Naive thymus-derived CD4-positive, alpha-beta T cell (primary cell): ENCODE measurements at places on chromosomes 16 and 17.

GRCh38 chr17:12613566-12613965 is 52.1 kb upstream of the MYOCD start:
- H3K27me3 ChIP-seq = no peaks in the 10 kb centered on the region
- no peaks in the 10 kb centered on the region for H3K36me3 ChIP-seq
- no peak for DNase-seq
- no peaks in the 10 kb centered on the region for H3K4me1 ChIP-seq
- H3K4me3 ChIP-seq = no peak overlapping the region

- H3K27ac ChIP-seq = no peak overlapping the region
- no peak overlapping the region for H3K4me3 ChIP-seq
- no peaks in the 10 kb centered on the region for H3K36me3 ChIP-seq
- H3K27me3 ChIP-seq = no peaks in the 10 kb centered on the region
- DNase-seq = no peak
- H3K4me1 ChIP-seq = no peaks in the 10 kb centered on the region
These were observed 13.7 kb downstream of the CENPX start for GRCh38 chr17:82008941-82009405.

- DNase-seq = no peak
- H3K36me3 ChIP-seq = no peaks in the 10 kb centered on the region
- H3K4me3 ChIP-seq = no peak overlapping the region
- no peaks in the 10 kb centered on the region for H3K27me3 ChIP-seq
These were observed 13.3 kb downstream of the TVP23A start for GRCh38 chr16:10805334-10805733.

DNA sequence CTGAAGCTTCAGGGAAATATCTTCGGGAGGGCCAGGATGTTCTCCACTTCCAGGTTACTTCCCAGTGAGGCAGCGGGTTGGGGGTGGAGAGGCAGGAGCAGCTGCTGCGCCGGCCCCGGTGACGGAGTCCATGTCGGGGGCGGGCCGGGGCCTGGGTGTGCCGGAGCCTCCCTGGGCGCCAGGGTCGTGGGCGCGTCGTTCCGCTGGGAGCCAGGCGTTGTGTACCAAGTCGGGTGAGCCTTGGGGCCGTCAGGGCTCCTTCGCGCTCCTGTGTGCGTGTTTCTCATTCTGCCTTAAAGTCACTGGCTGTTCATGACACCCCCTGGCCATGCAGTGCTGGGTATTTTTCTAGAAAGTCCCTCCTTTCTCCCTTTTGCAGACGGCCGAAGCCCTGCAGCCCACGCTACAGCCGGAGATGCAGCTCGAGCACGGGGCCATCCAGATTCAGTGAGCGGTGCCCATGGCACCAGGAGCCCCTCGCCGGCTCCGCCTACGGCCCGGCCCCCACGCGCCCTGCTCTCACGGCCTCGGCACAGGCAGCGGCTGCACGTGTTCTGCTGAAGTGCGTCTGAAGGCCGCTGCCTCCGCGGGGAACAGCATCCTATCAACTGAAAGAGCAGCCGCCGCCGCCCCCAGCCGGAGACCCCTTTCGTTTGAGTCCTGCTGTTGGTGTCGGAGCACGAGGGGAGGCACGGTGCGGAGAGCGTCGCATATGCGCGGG is 125.1 kb downstream of the BANP start:
- H3K27me3 ChIP-seq = no peaks in the 10 kb centered on the region
- no peak overlapping the region for H3K4me3 ChIP-seq
- DNase-seq = no peak
- no peaks in the 10 kb centered on the region for H3K36me3 ChIP-seq
- no peaks in the 10 kb centered on the region for H3K4me1 ChIP-seq

- no peak overlapping the region for H3K4me3 ChIP-seq
- H3K36me3 ChIP-seq = peaks cover 12% of the 10 kb centered on the region
- H3K27me3 ChIP-seq = no peaks in the 10 kb centered on the region
- DNase-seq = no peak
These were observed 5.6 kb downstream of the MRM3 start for GRCh38 chr17:787641-788221.

GRCh38 chr17:51842763-51843162 is 315.8 kb downstream of the CA10 start:
- H3K27me3 ChIP-seq = no peaks in the 10 kb centered on the region
- H3K4me1 ChIP-seq = no peaks in the 10 kb centered on the region
- H3K36me3 ChIP-seq = no peaks in the 10 kb centered on the region
- no peak for DNase-seq

DNA sequence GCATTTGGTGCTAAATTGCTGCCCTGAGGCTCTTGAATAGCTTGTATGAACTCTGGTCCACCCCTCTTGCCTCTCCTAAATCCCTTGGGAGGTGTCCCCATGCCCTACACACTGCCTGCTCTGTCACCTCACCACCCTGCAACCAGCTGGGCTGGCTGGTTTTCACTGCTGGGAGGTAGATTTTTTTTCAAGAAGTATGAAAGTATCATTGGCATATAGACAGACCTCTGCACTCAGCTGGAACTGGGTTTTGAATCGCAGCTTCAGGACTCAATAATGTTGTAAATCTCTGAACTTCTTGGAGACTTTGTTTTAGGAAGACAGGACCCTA is 184.9 kb downstream of the MSI2 start:
- peak overlapping the region; percentile 32 for H3K27ac ChIP-seq
- no peaks in the 10 kb centered on the region for H3K36me3 ChIP-seq
- no peak overlapping the region for H3K4me3 ChIP-seq

DNA sequence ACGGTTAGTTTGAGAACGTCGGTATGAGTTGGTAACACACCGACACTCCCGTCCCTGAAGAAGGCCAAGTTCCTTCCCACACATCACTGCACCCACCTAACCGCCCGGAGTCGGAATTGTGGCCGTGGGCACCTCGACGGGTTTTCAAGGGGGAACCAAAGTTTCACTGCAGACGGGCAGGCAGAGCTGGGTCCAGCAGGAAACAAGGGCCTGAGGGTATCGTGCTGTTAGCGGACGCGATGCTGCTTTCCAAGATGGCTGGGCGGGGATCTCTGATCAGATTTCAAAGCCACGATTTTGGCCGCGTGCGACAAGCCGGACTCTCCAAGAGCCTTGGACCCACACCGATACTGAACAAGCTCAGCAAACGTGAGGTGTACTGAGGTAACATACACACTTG is 82.3 kb upstream of the DOC2B start:
- DNase-seq = no peak
- no peak overlapping the region for H3K4me3 ChIP-seq
- no peaks in the 10 kb centered on the region for H3K27me3 ChIP-seq
- H3K4me1 ChIP-seq = no peaks in the 10 kb centered on the region

- DNase-seq = no peak
- no peak overlapping the region for H3K27ac ChIP-seq
- peaks cover 24% of the 10 kb centered on the region for H3K4me1 ChIP-seq
- H3K36me3 ChIP-seq = no peaks in the 10 kb centered on the region
- H3K4me3 ChIP-seq = no peak overlapping the region
- H3K27me3 ChIP-seq = no peaks in the 10 kb centered on the region
These were observed 14.0 kb downstream of the ERN1 start for GRCh38 chr17:64115822-64116534.

DNA sequence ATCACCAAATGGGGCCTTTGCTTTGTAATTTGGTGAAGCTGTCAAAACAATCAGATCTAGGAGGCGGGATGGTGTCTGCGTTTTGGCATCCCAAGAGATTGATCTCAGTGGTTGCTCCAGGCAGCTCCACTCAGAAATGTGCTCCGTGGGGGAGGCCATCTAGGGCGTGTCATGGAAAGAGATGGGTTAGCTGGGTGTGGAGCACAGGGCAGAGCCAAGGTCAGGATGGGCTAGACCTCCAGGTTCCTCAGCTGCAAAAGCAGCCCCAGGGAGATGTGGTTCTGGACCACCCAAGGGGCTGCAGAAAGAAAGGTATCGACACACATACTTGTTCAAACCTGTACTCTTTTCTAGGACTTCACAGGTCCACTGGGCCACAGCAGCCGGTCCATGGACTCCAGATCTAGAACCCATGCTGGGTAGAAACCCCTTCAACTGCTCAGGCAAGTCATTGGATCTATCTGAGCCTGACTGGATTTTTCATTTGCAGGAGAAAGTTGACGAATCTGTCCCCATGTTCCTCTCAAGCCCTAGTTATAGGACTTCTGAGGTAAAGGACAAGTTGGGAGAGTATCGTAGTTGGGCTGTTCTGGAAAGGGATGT is 270.2 kb upstream of the RPL38 start:
- no peaks in the 10 kb centered on the region for H3K36me3 ChIP-seq
- DNase-seq = no peak
- no peak overlapping the region for H3K4me3 ChIP-seq
- no peaks in the 10 kb centered on the region for H3K27me3 ChIP-seq

DNA sequence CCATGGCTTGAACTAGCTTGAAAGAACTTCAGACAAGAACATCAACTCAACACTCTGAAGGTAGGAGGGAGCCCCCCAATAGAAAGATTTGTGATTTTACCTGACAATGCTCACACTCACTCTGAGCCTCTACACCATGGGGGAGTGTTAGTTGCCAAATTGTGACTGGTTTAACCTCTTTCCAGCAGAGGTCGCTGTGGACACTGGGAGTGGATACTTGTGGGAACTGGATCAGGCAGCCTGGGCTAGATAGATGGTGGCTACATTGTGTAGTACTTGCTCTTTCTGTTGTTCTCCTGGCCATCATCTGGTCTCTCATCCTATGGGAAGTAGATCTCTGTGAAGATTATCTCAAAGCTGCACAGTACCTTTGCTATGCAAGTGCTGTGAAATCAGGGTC is 2.9 kb downstream of the SMPD3 start:
- peaks cover 21% of the 10 kb centered on the region for H3K4me1 ChIP-seq
- no peaks in the 10 kb centered on the region for H3K36me3 ChIP-seq
- no peak overlapping the region for H3K27ac ChIP-seq
- peaks cover 16% of the 10 kb centered on the region for H3K27me3 ChIP-seq
- H3K4me3 ChIP-seq = no peak overlapping the region

- DNase-seq = peak; percentile 85
- H3K4me1 ChIP-seq = peaks cover 48% of the 10 kb centered on the region
- no peaks in the 10 kb centered on the region for H3K27me3 ChIP-seq
- H3K27ac ChIP-seq = peak overlapping the region; percentile 75
- peak overlapping the region; percentile 62 for H3K4me3 ChIP-seq
These were observed 718 bp downstream of the ATP2A3 start for GRCh38 chr17:3963237-3964201.

DNA sequence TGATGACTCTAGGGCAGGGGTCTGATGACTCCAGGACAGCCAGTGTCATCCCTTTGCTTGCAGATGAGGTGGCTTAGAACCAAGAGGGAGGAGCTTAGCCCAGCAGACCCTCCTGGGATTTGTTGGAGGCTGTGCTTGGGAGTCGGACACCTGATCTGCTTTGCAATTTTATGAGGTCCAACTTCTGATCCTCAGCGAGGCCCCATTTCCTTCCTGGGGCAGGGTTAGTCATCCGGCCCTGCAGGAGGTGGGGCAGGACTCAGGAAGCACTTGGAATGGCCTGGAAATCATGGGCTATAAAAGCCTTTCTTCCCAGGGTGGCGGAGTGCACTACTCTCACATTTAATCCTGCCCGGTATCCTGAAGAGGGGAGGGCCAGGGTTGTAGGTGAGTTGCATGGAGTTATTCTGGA is 168.5 kb downstream of the MSI2 start:
- no peaks in the 10 kb centered on the region for H3K36me3 ChIP-seq
- H3K4me3 ChIP-seq = no peak overlapping the region
- no peak overlapping the region for H3K27ac ChIP-seq
- DNase-seq = no peak
- H3K4me1 ChIP-seq = peaks cover 5% of the 10 kb centered on the region

DNA sequence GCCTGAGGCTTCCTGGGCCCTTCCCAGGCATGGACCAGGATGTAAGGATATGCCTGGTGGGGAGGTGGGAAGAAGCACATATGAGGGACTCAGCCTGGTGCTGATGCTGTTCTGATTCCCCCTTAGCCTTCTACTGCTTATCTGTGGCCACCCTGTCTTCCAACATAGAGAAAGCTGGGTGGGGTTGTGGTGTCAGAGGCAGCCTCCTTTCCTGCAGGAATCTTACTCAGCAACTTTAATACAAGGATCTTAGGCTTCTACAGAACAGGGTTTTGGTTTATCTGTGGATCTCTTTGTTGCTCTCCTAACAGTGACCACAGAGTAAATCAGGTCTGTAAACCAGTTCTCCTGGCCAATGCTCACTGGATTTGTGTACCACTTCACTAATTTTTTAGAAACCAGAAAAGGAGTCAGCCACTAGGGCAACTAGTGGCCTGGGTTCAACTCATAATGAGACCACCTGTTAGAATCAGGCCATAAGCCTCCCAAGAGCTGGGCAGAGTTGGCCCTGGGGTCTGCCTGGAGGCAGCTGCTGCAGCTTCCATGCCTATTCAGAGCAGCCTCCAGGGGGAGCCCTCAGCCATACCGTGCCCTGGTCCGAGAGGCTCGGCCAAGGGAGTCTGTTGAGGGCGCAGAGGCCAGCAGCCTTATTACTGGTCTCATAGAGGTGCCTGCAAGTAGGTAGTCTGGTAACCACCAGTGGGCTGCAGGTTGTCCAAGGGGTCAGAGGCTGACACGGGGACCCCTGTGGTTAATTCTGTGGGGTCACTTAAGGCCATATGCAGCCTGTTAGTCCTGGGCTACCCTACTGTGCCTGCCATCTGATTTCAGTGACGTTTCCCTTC is 7.1 kb downstream of the HAS3 start:
- peaks cover 13% of the 10 kb centered on the region for H3K4me1 ChIP-seq
- DNase-seq = no peak
- H3K4me3 ChIP-seq = no peak overlapping the region

- no peak for DNase-seq
- no peaks in the 10 kb centered on the region for H3K27me3 ChIP-seq
- no peaks in the 10 kb centered on the region for H3K4me1 ChIP-seq
- no peak overlapping the region for H3K27ac ChIP-seq
These were observed 51.9 kb downstream of the MEOX1 start for GRCh38 chr17:43609613-43610385.

- H3K36me3 ChIP-seq = no peaks in the 10 kb centered on the region
- no peak overlapping the region for H3K27ac ChIP-seq
- H3K4me3 ChIP-seq = no peak overlapping the region
These were observed 52.0 kb downstream of the CBFA2T3 start for GRCh38 chr16:88924834-88925539.

DNA sequence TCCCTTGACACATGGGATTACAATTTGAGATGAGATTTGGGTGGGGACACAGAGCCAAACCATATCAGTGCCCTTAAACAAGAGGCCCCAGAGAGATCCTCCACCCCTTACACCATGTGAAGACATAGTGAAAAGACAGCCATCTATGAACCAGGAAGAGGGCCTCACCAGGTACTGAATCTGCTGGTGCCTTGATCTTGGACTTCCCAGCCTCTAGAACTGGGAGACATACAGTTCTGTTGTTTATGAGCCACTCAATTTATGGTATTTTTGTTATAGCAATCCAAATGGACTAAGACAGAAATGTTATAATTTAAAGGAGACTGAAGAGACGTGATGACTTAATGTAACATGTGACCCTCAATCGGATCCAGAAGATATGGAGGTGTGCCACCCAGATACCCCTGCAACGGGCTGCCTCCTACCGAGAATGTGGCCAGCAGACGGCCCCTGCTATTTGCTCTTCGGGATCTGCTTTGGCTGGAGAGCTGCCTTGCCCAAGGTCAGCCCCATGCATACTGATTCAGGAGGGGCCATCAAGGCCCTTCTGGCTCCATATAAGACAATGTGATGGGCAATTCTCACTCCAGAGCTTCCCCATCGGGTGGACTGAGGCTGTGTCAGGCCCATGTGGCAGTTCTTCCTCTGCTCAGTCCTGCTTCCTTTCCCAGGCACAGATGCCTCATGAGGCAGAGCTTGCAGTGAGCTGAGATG is 80.6 kb downstream of the NETO2 start:
- no peaks in the 10 kb centered on the region for H3K27me3 ChIP-seq
- no peak overlapping the region for H3K4me3 ChIP-seq
- no peak overlapping the region for H3K27ac ChIP-seq
- H3K4me1 ChIP-seq = no peaks in the 10 kb centered on the region
- no peaks in the 10 kb centered on the region for H3K36me3 ChIP-seq
- DNase-seq = no peak
